Left ventricle myocardium inferior (tissue), 1 donor: ENCODE measurements at places on chromosomes 5 and 9. TPM values are rescaled to one million over a fixed set of nuclear protein-coding genes. Genes with fewer than 3 reads are reported as not detected.

The IFNK gene
- total RNA-seq: not detected

The PLAC8L1 gene
- total RNA-seq: 0.49 TPM

The CCDC112 gene
- total RNA-seq: 5.3 TPM

The UIMC1 gene
- total RNA-seq: 30.7 TPM

The GARIN3 gene
- total RNA-seq: not detected

The ARHGEF28 gene
- total RNA-seq: 2.1 TPM

The NRG2 gene
- total RNA-seq: 3.1 TPM

The SOX30 gene
- total RNA-seq: 0.08 TPM

The SPINK4 gene
- not detected for total RNA-seq

The CXXC5 gene
- total RNA-seq: 56.9 TPM

The FOXI1 gene
- not detected for total RNA-seq

The PLEKHG4B gene
- not detected for total RNA-seq

The C9orf43 gene
- 0.14 TPM for total RNA-seq
